ENCODE measurements at places on chromosomes 3 and 15. TPM values are rescaled to one million over a fixed set of nuclear protein-coding genes. Genes with fewer than 3 reads are reported as not detected.

Gene KNG1
- not detected for total RNA-seq

Gene CELF6
- 0.14 TPM for total RNA-seq

Gene REC114
- not detected for total RNA-seq

Gene DCUN1D1
- 53.5 TPM for total RNA-seq

GRCh38 chr15:57312318-57313133, 63.8 kb upstream of the CGNL1 start:
- no peaks in the 10 kb centered on the region for H3K27me3 ChIP-seq
- no peaks in the 10 kb centered on the region for H3K36me3 ChIP-seq
- H3K4me3 ChIP-seq: no peak overlapping the region
- no peak overlapping the region for H3K27ac ChIP-seq
- DNase-seq: no peak
